ENCODE measurements at places on chromosomes 6 and 20. TPM values are rescaled to one million over a fixed set of nuclear protein-coding genes. Genes with fewer than 3 reads are reported as not detected.
A peak's percentile ranks its signal among the peaks of the same experiment; 100 is the strongest.

SLC44A4 gene
- 0.13 TPM for total RNA-seq

- peak; percentile 7 for DNase-seq
These were observed 18.4 kb downstream of the LAMA4 start for GRCh38 chr6:112235956-112236355.

ARMH2 gene
- not detected for total RNA-seq

DNA sequence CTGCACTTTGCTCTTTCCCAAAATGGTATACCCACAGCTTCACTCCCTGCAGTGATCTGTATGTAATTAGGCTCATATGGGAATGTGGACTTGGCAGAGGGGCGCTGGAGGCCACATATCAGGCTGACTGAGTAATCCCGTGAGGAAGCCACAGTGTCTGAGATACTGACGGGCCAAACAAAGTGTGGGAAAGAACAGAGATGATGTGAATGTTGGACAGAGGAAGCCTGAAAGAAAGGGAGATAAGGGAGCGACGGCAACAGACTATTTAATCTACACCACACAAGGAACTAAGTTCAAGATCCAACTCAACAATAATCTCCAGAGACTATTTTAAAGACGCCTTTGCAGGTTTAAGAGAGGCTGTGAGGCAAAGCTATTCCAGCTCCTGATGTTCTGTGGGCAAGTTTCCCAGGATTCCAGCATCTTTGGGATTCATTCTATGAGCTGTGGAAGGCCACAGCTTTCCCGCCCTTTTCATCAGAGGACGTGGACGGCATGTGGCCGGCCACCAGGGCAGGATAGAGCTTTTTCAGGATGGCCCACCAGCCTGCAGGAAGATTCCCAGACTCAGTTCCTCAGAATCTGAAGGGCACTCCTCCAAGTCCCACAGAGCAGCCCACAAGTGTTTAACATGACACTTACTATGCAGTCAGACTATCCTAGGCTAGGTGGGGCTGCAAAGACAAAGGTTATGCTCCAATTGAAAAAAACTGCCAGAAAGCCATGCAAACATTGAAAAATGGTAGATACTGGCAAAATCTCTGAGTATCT lies 237.5 kb downstream of the ATXN1 start:
- DNase-seq, result no peak

DNA sequence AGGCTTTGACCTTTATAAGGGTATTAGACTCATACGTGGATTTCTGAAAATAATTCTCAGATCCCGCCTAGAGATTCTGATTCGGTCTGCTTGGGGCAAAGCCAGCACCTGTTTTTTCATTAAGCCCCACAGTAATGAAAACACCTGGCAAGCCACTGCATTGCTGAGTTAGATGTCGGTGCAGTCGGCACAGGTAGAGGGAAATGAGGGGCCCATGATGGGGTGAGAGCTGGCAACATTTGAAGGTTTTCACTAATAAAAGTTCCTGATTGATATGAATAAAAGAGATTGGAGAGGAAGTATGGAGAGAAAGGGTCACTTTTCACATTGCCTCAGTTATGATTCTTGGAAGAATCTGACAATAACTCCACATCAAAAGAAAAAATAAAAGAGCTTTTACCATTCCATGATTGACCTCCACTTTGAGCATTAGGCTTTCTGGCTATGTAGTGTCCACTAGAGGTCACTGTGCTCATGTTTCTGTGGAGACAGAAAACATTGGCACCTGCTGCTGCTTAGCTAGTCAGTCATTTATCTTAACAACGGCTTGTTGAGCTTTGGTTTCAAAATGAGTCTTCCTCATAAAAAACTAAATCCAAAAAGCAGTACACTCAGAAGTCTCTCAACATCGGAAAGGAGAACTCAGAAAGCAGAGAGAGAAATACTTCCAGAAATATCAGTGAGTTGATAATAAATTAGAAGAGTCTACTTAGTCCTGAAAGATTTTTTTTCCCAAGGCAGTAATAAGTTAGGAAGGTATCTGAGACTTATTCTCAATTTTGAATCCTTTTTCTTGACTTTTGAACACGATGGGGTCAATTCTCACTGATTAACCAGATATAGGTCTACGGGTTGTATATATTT lies 53.3 kb upstream of the KLHL31 start:
- DNase-seq, result no peak

DNA sequence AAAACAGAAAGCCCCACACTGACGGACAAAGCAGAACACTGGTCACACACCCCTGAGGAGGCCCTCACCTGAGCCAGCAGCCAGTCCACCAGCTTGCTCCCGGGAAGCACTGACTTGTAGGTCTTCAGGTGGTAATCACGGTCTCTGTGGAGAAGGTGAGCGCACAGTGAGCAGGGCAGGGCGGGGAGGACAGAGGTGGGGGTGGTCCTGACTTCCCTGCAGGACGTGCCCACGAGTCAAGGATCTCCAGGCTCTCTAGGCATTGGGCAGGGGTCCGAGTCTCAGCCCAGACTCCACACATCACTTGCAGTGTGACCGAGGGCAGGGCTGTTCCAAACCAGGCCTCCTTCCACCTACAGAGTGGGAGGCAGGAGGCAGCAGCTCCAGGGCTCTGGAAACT lies 151.7 kb downstream of the PREX1 start:
- DNase-seq, result no peak

GRCh38 chr6:146381486-146381885 lies 162.1 kb upstream of the RAB32 start:
- no peak for DNase-seq

SMOC2 gene
- 0.11 TPM for total RNA-seq

- DNase-seq, result no peak
These were observed 72.7 kb upstream of the CCN6 start for GRCh38 chr6:111980971-111981840.

TMEM217 gene
- total RNA-seq, result 2.3 TPM

CST5 gene
- total RNA-seq, result not detected

KCNK5 gene
- 21.3 TPM for total RNA-seq

GSTA2 gene
- not detected for total RNA-seq

GRCh38 chr6:24827970-24828369 lies 29.3 kb upstream of the ARMH2 start:
- DNase-seq, result no peak

DNA sequence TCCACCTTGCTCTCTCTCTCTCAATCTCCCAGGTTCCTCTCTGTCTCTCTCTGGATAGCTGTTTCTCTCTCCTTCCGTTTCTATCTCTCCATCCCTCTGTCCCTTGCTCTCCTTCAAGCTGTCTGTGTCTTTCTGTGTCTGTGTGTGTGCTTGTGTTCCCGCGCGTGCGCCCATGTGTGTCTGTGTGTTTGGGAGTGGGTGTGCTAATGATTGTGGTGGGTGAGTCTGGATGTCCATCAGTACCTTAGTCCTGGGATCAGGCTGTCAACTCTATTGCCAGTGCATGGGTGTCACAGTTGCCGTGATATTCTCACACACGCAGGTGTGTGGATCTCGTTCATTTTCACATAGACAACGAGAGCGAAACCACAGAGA lies 1380.6 kb upstream of the DEFB115 start:
- no peak for DNase-seq

DNA sequence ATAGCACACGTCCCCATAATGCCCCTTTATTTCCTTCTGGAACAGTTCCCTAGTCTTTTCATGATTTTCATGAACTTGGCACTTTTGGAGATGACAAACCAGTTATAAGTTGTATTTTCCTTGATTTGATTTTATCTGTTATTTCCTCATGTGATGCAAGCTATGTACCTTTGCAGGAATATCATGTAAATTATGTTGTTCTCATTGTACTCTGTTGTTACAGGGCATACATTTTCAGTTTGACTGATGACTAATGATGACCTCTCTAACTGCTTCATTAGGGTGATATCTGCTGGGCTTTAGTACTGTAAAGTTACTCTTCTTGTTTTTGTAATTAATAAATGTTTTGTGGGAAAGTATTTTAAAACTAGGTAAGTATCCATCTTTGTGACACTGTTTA lies 147.3 kb downstream of the ZFAND3 start:
- no peak for DNase-seq

DNA sequence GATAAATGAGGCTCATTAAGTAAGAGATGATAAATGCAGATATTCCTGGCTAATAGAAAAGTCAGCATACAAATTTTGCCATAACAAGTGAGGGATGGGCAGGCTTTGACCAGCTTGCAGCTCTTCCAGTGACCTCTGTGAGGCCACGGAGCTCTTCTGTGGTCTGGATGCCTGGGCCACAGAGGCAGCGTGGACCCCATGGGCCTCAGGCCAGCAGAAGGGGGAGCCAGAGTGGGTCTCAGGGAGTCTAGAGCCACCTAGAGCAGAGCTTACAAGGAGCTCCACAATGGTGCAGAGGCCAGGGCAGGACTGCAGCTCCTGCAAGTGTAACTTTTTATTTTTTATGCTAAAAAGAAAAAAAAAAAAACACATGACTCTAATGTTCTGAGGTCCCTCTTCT lies 165.1 kb downstream of the ARID1B start:
- no peak for DNase-seq

SGK2 gene
- 0.18 TPM for total RNA-seq

DNA sequence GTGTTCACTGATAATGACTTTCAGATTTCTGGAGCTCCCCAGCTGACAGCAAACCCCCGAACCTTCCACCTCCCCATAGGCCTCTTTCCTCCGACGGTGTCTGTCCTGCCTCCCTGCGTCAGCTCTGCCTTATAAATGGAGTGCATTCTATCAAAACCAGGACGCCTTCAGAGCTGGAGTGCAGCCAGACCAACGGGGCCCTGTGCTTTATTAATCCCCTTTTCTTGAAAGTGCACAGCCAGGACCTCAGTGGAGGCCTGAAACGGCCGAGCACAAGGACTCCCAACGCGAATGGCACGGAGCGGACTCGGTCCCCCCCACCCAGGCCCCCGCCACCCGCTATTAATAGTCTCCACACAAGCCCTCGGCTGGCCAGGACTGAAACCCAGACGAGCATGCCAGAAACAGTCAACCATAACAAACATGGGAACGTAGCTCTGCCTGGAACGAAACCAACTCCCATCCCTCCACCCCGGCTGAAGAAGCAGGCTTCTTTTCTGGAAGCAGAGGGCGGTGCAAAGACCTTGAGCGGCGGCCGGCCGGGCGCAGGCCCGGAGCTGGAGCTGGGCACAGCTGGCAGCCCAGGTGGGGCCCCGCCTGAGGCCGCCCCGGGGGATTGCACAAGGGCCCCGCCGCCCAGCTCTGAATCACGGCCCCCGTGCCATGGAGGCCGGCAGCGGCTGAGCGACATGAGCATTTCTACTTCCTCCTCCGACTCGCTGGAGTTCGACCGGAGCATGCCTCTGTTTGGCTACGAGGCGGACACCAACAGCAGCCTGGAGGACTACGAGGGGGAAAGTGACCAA lies 42.3 kb upstream of the NAA20 start:
- DNase-seq, result no peak

GCM1 gene
- total RNA-seq, result 0.08 TPM

PDYN gene
- total RNA-seq, result not detected

- DNase-seq, result no peak
These were observed 40.8 kb upstream of the EPB41L1 start for GRCh38 chr20:36113566-36114250.

DNA sequence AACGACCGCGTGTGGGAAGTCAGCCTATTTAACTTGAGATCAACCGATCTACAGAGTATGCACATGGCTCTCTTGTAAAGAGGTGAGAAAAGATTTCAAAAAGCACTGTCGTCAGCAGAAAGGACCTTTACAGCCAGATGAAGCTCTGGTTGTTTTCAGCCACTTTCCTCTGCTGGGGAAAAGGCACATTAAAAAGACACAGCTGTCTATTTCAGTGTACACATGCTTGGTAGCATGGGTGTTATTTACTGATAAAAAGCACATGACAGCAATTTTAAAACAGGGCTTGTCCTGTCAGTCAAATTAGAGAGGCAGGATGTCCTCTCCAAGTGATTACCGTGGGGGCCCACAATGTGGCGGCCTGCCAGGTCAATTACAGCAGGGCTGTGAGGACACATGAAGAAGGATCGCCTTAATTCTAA lies 188.9 kb downstream of the PRKN start:
- no peak for DNase-seq

DNA sequence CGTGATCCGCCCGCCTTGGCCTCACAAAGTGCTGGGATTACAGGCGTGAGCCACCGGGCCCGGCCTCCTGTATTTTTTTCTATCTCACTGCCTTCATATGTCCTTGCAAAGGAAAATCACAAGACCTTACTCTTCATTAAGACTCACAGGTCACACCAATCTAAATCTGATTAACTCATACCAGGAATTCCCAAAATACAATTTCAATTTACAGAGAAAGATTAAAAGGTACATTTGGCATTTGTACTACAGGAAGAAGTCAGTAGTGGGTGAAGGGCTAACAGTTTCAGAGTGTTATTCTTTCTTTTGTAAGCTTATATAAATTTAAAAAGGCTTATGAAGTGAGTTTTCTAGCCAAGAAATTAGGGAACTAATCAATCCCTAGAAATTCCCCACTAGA lies 87.4 kb downstream of the GPR63 start:
- no peak for DNase-seq

GRCh38 chr6:124955108-124955856 lies 7.0 kb upstream of the RNF217 start:
- no peak for DNase-seq

- no peak for DNase-seq
These were observed 36.1 kb downstream of the GABRR2 start for GRCh38 chr6:89278956-89279355.

DNA sequence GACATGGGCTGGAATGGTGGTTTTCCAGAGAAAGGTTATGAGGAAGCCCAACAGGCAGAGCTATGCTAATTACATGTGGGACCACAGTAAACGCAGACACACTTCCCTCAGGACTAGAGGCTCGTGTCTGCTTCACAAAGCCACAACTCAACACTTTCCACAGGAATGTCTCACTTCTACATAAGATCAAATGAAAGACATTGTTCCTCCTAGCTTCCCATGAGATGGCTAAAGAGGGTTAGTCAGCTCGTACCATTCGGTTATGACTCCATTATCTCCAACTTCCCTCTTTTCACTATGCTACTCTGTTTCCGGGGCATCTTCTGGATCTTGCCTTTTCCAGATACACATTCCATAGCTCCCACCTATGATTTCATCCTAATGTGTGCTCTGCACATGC lies 29.1 kb upstream of the ZC3H12D start:
- DNase-seq, result no peak

MCHR2 gene
- not detected for total RNA-seq

DZANK1 gene
- 1.3 TPM for total RNA-seq

DNA sequence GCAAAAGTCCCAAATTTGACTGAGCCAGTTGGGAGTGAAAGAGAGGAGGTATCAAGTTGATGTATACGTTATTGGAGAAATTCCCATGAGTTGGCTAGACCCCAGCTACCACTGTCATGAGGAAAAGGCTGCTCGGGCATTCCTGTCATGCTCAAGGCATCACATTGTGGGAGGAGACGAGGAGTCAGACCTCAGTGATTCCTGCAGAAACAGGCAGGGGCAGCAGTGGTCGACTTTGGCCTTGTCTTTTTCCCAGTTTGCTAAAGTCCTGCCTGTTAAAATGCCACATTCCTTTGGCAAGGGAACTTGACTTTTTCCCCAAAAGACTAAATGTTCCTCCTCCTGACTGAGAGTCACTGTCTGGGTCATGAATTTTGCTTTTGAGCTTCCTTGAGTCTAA lies 295.5 kb upstream of the HS3ST5 start:
- no peak for DNase-seq

GRCh38 chr20:731891-732560 lies 36.3 kb downstream of the SLC52A3 start:
- DNase-seq, result no peak

L3MBTL3 gene
- total RNA-seq, result 13.5 TPM
